ENCODE measurements at places on chromosomes 5 and 9.

DNA sequence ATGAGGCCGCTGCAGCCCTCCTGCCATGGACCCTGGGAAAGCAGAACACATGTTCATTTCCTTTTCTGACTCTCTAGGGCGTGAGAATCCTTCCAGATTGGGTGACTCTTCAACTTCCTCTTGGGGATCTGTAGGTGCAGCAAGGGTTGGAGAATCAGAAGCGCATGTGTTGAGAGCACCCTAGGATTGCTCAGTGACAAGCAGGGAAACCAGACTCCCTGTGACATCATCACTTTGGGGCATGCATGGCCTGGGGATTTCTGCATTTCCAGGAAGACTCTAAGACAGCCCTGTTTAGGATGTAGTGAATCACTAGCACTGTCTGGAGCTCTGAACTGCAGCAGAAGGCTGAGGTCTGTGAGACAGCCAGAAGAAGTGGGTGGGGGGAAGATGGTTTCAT lies 15.1 kb upstream of the LCP2 start:
- DNase-seq: no peak

DNA sequence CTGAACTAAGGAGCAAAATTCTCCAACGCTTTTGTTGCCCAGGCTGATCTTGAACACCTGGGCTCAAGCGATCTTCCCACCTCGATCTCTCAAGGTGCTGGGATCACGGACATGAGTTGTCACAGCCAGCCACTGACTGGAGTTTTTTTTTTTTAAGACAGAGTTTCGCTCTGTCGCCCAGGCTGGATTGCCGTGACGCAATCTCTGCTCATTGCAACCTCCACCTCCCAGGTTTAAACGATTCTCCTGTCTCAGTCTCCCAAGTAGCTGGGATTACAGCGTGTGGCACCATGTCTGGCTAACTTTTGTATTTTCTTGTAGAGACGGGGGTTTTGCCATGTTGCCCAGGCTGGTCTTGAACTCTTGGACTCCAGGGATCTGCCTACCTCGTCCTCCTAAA lies 58.2 kb downstream of the EHMT1 start:
- DNase-seq: no peak

GRCh38 chr5:111398013-111398412 lies 114.3 kb downstream of the STARD4 start:
- DNase-seq: no peak

GRCh38 chr5:114658194-114658593 lies 296.3 kb downstream of the KCNN2 start:
- DNase-seq: no peak

- DNase-seq: no peak
Observed at GRCh38 chr9:116951588-116952435, 264.7 kb downstream of the TRIM32 start.

DNA sequence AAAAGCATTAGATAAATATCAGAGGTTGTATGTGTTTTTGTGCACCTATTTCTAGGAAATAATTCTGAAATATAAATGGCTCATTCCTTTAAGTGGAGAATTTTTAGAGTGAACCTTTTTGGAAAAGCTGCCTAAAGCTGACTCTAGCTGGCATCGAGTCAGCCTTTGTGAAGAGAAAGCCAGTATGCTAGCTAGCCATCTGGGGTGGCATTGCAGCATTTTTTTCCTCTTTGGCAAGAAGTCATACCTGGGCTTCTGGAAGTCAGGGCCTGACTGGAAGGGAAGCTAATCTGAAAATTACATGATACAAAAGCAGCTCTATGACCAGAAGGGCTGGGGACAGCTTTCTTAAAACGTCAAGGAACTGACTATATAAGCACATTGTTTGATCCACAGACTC lies 19.7 kb downstream of the ANP32B start:
- DNase-seq: no peak

GRCh38 chr5:177071666-177072385 lies 14.9 kb upstream of the FGFR4 start:
- peak; percentile 91 for DNase-seq

GRCh38 chr5:15834596-15835245 lies 334.7 kb downstream of the FBXL7 start:
- no peak for DNase-seq

DNA sequence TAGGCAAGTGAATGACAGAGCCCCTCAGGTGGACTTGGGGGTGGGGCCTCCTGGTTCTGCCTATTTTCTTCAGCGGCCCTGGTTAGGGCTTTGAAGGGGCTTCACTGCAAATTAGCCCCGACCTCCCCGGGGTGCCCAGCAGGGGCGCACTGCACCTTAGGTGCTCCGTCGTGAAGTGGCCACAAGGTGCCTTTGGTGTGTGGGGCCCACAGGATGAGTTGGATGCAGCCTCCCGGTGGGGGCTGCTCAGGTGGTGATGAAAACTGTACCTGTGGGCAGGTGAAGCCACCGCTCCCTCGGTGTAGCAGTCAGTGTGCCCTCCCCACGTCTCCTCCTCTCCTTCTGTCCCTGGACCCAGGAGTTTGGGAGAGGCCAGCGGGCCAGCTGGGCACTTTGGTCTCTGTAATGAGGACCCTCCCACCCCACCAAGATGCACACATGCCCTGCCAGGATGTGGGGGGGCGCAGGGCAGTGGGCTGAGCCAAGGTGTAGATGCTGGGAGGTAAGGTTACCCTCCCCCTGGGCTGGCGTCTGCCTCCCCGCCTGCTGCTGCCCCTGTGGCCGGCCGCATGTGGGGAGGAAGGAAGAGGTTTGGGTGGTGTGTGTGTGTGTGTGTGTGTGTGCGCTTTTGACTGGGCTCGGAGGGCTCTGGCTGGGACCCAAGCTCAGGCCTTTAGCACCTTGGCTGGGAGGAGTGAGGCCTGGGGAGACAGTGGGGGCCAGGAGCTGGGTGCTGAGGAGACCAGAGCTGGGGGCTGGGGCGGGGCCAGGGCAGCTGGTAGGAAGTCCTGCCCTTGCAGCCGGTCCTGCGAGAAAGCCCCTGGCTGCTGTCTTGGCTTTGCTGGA lies 55.6 kb downstream of the RXRA start:
- DNase-seq: peak; percentile 67

DNA sequence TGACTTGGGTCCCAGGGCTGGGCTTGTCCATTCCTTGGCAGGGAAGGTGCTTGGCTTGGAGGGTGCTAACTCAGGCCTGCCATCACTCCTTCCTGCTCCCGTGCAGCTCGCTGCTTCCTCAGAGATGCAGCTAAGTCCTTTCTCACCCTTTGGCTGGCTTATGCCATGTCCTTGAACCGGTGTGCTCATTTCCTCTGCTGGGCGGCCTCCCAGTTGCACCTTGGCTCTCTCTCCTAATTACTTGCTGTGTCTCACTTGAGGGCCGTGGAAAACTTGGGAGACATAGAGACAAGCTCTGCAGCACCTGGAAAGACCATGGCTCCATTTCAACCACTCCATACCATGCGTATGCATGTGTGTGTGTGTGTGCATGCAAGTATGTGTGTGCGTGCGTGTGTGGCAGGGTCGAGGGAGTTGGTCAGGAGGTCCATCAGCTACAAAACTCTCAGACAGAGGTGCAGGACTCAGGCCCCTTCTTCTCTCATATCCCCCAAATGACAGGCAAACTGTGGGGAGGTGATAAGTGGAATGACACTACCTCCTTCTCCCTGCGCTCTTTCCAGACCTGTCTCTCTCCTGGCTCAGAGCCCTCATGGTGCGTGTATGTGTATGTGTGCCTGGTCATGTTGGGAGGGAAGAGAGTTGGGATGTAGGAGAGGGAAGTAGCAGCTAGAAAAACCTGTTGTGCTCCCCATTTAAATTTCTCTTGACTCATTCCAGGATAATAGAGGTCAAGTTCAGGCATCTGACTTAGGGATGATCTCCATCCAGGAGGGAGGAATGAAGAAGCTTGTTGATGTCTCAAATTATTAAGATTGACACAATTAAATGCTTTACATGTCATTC lies 17.6 kb upstream of the MTMR12 start:
- DNase-seq: no peak

DNA sequence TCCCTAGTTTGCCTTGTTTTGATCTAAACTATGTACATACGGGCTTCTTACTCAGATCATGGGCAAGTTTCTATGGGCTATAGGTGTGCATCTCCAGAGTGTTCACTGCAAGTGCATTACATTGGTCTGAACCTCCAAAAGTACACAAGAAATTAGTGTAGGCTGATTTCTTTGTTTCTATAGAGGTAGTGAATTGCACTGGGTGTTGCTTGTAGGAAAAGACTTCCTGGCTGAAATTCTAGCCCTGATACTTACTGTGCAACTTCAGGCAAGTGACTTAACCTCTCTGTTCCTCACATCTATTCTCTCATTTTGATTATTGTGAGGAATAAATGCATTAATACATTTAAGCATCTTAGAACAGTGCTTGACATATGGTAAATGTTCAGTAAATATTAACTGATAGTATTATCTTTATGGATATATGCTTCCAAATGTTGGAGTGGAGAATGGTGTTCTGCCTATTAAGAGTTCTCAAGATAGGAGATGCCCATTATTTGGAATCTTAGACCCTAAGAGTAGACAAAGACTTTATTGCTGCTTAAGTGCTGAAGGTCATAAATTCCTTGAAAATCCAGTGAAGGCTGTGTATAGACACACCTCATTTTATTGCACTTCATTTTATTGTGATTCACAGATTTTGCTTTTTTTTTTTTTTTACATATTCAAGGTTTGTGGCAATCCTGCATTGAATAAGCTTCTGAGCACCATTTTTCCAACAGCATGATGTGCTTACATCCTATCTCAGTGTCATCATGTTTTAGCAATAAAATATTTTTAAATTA lies 38.4 kb upstream of the TLR4 start:
- no peak for DNase-seq

DNA sequence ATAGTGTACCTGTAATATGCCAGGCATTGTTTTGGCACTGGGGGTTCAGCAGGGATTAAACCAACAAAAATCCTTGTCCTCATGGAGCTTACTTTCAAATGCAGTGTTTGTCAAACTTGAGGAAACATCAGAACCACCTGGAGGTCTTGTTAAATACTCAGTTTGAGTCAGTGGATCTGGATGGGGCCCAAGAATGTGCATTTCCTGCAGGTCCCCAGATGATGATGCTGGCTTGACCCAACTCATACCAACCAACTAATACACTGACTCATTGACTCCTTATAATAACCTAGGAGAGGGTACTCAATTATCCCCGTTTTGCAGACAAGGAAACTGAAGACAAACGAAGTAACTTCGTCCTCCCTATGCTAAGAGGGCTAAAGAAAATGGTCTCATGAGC lies 11.3 kb downstream of the WWC1 start:
- no peak for DNase-seq

DNA sequence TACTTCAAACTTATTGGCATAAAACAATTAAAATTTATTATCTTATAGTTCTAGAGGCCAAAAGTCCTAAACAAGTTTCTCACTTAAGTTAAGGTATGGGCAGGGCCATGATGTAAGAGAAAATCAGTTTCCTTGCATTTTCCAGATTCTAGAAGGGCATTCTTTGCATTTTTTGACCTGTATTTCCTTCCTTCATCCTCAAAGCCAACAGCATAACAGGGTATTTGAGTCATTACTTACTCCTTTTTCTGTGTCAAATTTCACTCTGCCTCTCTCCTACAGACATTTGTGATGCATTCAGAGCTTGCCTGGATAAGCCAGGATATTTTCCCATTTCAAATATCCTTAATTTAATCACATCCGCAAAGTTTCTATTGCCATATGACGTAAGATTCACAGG lies 1499.0 kb downstream of the EFNA5 start:
- no peak for DNase-seq

- DNase-seq: no peak
Observed at GRCh38 chr5:133336121-133336968, 276.0 kb downstream of the FSTL4 start.

- DNase-seq: no peak
Observed at GRCh38 chr5:7849681-7850394, 1.1 kb downstream of the CFAP90 start.

Data from mucosa of gallbladder (tissue), 1 donor.